Stimulated activated CD4-positive, alpha-beta T cell treated with anti-CD3 and anti-CD28 coated beads, Interleukin-1b, Interleukin-23, amount 100 ng/mL, for 48 hours (primary cell): ENCODE measurements at places on chromosomes 5 and 9.
A peak's percentile ranks its signal among the peaks of the same experiment; 100 is the strongest.

GRCh38 chr9:123472862-123473614 lies 117.0 kb downstream of the CRB2 start:
- DNase-seq, result no peak

DNA sequence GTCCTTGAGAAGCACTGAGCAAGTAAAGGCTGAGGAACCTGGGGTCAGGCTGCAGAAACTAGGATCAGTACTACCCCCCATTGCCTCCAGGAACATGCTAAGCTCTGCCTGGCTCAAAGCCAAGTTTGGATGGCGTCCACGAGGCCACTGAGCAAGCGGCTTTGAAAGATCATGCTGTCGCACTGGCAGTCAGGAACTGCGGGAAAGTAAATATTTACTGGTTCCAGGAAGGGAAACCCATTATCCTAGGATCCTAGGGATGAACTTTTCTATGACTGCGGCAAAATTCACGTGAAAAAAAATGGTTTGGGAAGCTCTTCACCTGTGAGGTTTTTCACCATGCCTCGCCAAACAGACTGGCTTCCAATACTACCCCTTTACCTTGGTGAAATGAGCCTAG lies 75.3 kb upstream of the PJA2 start:
- no peak for DNase-seq

DNA sequence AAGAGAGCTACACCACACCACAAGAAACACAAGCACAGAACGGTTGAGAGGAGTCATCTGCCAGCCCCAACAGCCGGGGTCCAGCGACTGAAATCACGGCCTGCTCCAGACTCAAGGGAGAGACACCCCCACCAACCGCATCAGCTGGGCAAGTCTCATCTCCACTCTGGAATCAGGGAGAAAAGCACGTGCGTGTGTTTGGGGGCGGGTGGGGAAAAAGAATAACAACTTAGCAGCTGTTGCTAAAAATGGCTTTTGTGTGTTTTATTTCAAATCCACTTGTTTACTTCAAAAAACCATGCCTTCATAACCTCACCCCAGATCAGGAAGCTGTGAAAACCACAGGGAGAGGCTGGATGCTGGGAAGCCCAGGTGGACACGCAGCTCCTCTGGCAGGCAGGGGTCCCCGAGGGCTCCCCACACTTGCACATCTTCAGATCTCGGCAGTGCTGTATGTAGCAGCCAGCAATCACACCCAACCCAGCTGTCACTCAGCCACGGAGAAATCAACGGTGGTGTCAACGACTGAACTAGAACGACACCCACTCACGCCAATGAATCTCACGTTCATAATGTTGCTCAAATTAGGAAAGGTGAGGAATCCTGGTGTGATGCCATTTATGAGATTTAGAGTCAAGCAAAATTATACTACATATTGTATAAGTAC lies 19.0 kb downstream of the PNPLA7 start:
- DNase-seq, result no peak

- no peak for DNase-seq
These were observed 65.8 kb downstream of the ISL1 start for GRCh38 chr5:51449026-51449425.

DNA sequence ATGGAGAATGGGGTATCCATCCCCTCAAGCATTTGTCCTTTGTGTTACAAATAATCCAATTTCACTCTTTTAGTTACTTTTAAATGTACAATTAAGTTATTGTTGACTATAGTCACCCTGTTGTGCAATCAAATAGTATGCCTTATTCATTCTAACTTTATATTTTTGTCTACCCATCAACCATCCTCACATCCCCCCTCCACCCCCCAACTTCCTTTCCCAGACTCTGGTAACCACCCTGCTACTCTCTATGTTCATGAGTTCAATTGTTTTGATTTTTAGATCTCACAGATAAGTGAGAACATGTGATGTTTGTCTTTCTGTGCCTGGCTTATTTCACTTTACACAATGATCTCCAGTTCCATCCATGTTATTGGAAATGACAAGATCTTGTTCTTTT lies 15.4 kb upstream of the RANBP17 start:
- DNase-seq, result no peak

DNA sequence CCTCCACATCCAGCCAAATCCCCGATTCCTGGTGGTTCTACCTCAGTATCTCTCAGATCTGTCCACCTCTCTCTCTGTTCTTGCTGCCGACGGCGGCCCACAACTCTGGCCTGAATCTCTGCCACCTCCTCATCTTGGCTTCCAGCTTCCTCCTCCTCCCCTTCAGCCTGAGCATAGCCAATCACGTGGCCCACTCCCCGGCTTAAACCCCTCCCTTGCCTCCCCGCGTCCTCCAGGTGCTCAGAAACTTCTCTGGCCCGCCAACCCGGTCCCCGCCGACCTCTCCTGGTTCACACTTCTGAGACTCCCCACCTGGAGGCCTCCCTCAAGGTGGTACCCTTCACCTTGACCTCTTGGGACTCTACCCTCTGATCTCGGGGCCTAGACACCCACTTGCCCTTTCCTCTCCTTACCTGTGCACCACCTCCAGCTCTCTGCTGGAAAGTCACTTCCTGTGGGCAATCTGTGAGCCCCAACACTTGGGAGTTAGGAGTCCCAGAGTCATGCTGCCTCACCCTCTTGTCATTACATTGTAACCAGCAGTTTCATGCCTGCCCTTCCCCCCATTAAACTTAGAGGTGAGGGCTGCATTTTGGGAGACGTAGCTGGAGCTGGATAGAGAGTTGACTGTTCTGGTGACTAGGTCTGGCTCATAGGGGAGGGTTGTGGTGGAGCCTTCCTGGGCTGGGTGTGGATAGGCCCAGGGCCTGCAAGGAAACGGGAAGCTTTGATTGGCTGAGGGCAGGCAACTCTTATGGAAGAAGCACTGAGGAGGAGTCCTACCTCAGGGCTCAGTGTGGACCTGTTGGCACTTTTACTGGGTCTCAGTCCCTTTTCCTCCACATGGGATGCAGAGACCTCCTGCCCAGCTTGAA lies 4.5 kb upstream of the SET start:
- DNase-seq, result peak; percentile 85

GRCh38 chr9:121498487-121499176 lies 1.0 kb downstream of the GGTA1 start:
- no peak for DNase-seq

DNA sequence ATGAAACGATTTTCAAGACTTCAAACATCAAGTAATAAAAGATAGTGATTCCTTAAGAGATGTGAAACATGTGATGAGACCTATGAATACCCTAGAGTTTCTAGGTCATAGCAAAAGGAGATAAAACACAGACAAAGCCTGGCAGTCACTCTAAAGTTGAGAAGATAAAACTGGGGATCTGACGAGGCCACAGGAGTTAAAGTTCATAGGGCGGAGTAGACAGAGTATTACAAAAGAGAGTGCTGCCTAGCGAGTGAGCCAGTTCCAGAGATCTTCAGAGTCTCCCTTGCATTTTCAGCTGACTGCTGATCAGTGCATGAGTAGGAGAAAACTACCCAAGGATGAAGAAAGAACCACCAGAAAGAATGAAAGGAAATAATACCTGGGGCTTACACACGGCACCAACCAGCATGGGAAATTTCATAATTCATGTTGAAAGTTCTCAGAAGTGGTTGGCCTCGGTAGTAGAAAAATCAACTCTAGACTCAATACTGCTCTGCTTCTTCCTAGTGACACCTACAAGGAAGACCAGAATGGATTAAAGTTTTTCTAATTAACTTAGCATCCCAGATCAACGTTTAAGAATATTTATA lies 30.4 kb downstream of the FBXO4 start:
- no peak for DNase-seq

DNA sequence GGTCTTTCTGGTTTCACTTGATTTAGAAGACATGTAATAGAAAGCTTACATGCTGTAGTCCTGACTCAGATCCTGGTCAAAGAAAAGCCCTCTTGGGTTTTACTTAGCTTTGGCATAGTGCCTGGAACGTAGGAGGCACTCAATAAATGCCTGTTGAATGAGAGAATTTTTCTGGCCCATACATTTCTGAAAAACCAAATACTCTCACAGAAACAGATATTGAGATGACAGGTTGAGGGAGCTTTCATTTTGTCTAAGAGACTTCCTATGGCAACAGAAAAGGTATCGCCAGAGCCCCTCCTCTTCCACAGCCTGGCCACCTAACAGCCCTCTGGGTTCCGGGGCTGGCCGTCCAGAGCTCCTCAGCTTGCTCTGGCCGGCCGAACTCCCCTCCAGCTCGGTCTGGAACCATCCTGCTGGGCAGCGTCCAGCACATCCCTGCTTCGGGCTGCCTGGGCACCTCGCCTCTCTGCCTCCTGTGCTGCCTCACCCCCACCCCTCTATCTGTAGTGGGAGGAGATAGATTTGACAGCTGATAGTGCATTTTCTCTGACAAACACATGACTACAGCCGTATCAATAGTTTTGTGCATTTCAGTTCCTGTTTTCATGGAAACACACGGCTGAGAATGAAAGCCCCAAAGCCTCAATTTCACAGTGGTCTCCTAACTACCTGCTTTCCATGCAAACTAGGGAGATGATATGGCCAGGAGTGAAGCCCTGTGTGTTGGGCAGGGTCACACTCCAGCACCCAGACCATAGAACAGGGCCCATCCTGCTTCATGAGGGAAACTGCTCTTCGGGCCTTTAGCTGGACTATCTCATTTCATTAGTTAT lies 1.1 kb downstream of the IL4 start:
- no peak for DNase-seq

GRCh38 chr9:18184401-18184800 lies 289.6 kb upstream of the ADAMTSL1 start:
- no peak for DNase-seq

- no peak for DNase-seq
These were observed at the start of gene TMEM171 for GRCh38 chr5:73120222-73121118. Gene TMEM171 (plus strand): TSS chr5:73120575. CDS start chr5:73123374, 2,799 bp downstream.

- no peak for DNase-seq
These were observed 1.3 kb downstream of the MAT2B start for GRCh38 chr5:163506726-163507125.

DNA sequence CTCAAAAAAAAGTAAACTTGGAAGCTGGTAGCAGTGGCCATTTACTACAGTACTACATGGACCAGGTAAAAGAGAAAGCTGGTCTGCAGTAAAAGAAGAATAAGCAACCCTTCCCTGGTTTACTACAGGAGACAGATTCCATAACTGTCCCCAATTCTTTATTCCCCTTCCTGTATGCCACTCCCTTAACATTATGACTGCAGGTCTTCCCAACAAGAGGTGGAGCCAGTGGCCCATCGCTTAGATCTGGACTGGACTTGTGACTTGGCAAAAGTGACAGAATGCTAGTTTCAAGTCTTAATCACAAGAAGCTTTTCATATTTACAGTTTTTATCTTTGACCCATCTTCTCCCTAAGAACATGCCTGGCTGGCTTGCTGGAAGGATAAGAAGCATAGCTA lies 42.6 kb upstream of the SLC12A2 start:
- DNase-seq, result no peak

- DNase-seq, result no peak
These were observed 19.3 kb upstream of the CARTPT start for GRCh38 chr5:71699751-71700150.

DNA sequence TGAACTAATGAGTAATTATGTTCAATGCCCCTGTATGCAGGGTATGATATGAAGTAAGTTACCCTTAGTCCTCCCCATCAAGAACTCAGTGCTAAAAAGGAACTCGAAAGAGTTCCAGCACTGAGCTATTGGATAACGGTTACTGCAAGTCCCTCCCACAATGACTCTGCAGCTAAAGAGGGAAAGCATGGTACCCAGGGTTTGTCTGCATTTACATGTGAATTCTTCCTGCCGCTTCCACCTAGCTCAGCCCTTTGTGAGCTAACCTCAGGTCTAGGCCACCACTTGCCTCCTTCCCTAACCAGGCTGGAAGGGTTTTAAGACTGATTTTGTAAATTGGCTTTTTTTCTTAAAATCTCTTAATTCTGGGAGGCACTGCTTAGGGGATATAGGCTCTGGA lies 376.8 kb downstream of the EBF1 start:
- DNase-seq, result no peak

GRCh38 chr9:118558026-118558425 lies 811.2 kb downstream of the BRINP1 start:
- no peak for DNase-seq

GRCh38 chr5:65867542-65868195 lies 58.7 kb upstream of the ERBIN start:
- DNase-seq, result no peak

GRCh38 chr5:172695232-172696054 lies 54.4 kb downstream of the NEURL1B start:
- DNase-seq, result no peak

DNA sequence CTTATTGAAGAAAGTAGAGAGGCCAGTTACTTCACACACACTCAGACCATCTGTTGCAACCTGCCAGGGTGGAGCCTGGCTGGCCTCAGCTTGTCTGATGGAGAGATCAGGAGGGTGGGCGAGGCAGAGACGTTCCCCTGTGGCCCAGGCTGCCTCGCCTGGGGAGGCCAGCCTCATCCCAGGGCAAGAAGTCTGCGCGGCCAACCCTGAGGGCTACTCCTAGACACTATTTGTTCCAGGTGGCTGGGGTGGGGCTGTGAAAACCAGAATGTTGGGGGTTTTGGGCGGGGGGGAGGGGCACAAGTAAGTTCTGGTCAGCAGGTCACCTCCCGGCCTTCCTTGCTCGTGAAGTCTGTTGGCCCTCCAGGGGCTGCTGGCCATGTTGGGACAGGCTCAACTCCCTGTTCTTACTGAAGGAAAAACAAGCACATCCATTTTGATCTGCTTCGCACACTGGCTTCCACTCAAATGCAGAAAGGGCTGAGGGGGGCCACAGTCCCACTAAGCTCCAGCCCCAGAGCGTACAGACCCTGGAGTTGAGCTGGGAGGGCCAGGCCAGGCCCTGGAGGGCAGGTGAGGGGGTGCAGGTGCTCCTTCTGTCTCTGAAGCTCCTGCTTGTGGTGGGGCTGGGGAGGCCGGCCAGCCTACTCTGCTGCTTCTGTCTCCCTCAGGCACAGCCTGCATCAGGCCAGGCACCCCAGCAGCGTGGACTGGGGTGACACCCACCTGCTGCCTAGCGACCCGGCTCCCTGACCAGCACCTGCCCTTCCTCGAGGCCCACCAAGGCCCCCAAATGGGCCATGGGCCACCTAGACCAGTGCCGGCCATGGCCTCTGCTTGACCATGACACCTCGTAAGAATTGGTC lies 46.6 kb downstream of the SECISBP2 start:
- DNase-seq, result no peak

- DNase-seq, result no peak
These were observed 23.2 kb upstream of the AUH start for GRCh38 chr9:91384954-91385353.

GRCh38 chr5:53338971-53339370 lies 141.5 kb upstream of the FST start:
- no peak for DNase-seq

- DNase-seq, result no peak
These were observed 100.5 kb upstream of the GNAQ start for GRCh38 chr9:78131969-78132700.

- no peak for DNase-seq
These were observed 69.1 kb downstream of the GPR21 start for GRCh38 chr9:123102375-123103113.

GRCh38 chr9:99266255-99267023 lies 44.4 kb downstream of the SEC61B start:
- DNase-seq, result peak; percentile 62

- no peak for DNase-seq
These were observed 99.5 kb upstream of the FBXL17 start for GRCh38 chr5:108481355-108481931.
